ENCODE measurements at places on chromosomes 2 and 18.

DNA sequence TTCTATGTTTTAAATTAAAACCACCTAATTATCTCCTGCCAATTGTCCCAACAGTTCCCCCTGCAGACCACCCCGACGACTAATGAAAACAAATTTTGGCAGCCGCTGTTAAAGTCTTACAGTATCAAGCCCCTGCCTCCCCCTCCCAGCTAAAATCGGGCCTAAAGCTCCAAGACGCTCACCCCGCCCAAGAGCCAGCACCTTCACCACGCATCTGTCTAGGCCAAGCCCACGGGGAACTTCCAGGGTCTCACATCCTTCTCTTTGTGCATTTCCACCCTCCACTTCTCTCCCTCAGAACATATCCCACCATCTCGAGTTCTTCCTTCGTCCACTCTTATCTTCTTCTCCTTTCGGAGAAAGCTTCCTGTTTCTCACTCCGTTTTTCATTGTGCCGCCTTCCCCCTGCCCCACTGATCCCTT is 445 bp downstream of the PRPF40A start:
- no peak for DNase-seq

DNA sequence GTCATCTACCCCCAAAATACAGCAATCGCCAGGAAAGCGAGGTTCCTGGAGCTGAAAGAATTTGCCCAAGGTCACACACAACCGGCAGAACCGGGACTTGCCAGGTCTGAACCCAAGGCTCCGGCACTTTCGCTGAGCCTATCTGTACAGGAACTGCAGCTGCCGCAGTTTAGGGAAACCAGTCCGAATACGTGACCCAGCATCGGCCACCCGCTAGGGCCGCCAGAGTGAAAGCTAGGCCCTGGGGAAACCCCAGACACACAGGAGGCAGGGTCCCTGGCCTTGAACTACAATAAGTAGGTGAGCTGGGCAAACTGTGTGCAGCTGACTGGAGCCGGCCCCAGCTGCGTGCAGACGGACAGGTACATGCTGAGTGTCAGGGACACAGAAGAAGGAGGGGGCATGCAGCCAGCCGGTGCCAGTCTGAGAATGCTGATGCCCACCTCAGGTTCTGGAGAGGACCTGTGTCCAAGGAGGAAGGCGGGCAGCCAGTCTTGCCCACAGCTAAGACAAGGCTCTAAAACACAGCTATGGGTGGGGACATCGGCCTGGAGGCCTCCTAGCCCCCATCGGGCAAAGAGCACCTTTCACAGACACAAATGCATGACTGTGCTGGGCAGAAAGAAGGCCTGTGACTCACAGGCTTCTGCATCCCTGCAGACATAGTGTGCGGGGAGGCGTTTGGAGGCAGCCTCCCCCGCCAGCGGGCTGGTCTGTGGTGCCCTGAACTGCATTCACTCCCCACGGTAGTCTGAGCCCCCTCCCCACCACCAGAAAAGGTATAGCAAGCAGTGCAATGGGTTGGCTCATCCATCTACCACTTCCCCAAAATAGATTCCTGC is 107.4 kb upstream of the ID2 start:
- DNase-seq = peak; percentile 65

- no peak for DNase-seq
These were observed 20.1 kb upstream of the SCYGR2 start for GRCh38 chr2:227578642-227579041.

DNA sequence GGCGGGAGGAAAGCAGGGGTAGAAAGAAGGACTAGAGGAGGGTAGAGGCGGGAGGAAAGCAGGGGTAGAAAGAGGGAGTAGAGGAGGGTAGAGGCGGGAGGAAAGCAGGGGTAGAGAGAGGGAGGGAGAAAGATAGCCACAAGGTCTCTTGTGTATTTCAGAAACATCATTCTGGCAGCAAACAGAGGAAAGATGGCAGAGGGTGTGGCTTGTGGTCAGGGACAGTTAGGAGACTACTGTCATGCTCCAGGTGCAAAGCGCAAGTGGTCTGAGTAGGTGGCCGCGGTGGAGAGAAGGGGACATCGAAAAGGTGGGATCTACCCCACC is 82.4 kb upstream of the TAF1B start:
- DNase-seq = no peak

DNA sequence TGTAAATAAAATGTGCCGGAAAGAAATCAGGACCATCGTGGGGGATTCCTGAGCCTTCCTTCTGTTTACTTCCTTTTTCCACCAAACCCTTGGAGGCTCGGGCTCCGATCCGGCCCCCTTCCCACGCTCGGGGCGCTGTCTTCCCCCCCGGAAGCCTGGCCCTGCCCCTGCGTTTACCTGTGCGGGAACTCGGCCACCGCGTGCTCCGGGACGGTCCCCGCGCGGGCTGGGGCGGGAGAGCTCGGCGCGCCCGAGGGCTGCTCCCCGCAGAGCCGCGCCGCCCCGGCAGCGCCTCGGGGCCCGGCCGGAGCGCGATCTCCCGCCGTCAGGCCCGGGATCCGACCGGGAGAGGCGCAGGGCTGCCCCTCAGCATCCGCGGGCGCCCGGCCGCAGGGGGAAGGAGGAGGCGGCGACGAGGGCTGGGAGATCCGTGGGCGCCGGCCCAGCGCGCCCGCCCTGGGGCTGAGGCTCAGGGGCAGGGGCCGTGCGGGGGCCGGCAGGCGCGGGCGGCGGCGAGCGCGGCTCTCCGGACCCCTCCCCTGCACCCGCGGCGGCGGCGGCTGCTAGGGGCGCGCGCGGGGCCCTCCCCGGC is 435 bp downstream of the ADCY3 start:
- DNase-seq = peak; percentile 71

DNA sequence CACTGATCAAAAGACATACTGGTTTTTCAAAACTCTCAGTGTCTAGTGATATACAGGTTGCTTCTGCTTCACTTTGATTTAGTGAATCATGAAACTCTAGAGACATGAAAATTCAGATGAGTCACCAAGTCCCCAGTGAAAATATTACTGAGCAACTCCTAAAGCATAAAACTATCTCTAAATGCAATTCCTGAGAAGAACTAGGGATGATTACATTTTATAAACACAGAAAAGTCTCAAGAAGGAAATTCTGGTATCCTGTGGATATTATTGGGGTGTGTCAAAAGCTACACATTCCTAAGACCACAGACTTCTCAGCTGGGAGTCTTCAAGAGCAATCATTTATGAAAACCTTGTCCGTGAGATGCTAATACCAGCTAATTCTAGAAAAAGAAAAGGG is 9.7 kb downstream of the LRRTM4 start:
- DNase-seq = peak; percentile 19

- peak; percentile 49 for DNase-seq
These were observed 2.0 kb downstream of the HPCAL1 start for GRCh38 chr2:10304458-10305253.

- DNase-seq = no peak
These were observed 92.0 kb downstream of the PMS1 start for GRCh38 chr2:189876271-189876670.

All from astrocyte of the hippocampus (primary cell).